ENCODE measurements at places on chromosomes 16 and 17. TPM values are rescaled to one million over a fixed set of nuclear protein-coding genes. Genes with fewer than 3 reads are reported as not detected.

CHAD gene
- total RNA-seq: not detected

ZFP3 gene
- total RNA-seq: 3.7 TPM

TM4SF5 gene
- total RNA-seq: 9.9 TPM

TSR1 gene
- total RNA-seq: 67.3 TPM

KRT25 gene
- total RNA-seq: not detected

MPG gene
- 39.1 TPM for total RNA-seq

KRT39 gene
- not detected for total RNA-seq

BAHCC1 gene
- total RNA-seq: 10.2 TPM

RNF43 gene
- total RNA-seq: 84.2 TPM

ICAM2 gene
- 1.9 TPM for total RNA-seq

CRYM gene
- total RNA-seq: not detected

FLCN gene
- 71.9 TPM for total RNA-seq

RPL23 gene
- 2,327 TPM for total RNA-seq

ZNF267 gene
- 25.8 TPM for total RNA-seq

MSLN gene
- 0.36 TPM for total RNA-seq

CHP2 gene
- not detected for total RNA-seq

KCNJ12 gene
- 0.07 TPM for total RNA-seq

CYGB gene
- 1.0 TPM for total RNA-seq

TNS4 gene
- not detected for total RNA-seq

SLC12A3 gene
- 0.73 TPM for total RNA-seq

TBC1D3G gene
- not detected for total RNA-seq

SNAI3 gene
- total RNA-seq: 3.5 TPM

ANKRD40CL gene
- total RNA-seq: 11.4 TPM

All from Caco-2 (cell line).